ENCODE measurements at places on chromosomes 6 and 20. TPM values are rescaled to one million over a fixed set of nuclear protein-coding genes. Genes with fewer than 3 reads are reported as not detected.

The PRSS16 gene
- total RNA-seq, result not detected

The ELOVL4 gene
- total RNA-seq, result 1.4 TPM

The RAD21L1 gene
- total RNA-seq, result not detected

The CD24 gene
- total RNA-seq, result 2.3 TPM

The PRRT1 gene
- total RNA-seq, result not detected

The GPR31 gene
- total RNA-seq, result not detected

The ARMC12 gene
- total RNA-seq, result not detected

The MOG gene
- not detected for total RNA-seq

The CRISP3 gene
- not detected for total RNA-seq

The NDUFAF5 gene
- 14.7 TPM for total RNA-seq

The ANGPT4 gene
- total RNA-seq, result not detected

The EPM2A gene
- 7.6 TPM for total RNA-seq

The PSMA7 gene
- total RNA-seq, result 351 TPM

The GLP1R gene
- not detected for total RNA-seq

The RIPOR3 gene
- not detected for total RNA-seq

The TAGAP gene
- not detected for total RNA-seq

The CNR1 gene
- 1.3 TPM for total RNA-seq

The PGC gene
- not detected for total RNA-seq

The KCNQ2 gene
- not detected for total RNA-seq

The EDN1 gene
- total RNA-seq, result 379 TPM

The SLC22A7 gene
- not detected for total RNA-seq

The WFDC2 gene
- not detected for total RNA-seq

The CDH22 gene
- total RNA-seq, result not detected

The CST5 gene
- not detected for total RNA-seq

The C20orf141 gene
- not detected for total RNA-seq

The TRIM31 gene
- total RNA-seq, result not detected

The SPDEF gene
- not detected for total RNA-seq

The SYNGAP1 gene
- 5.3 TPM for total RNA-seq

The PTCRA gene
- not detected for total RNA-seq

The C6orf47 gene
- total RNA-seq, result 21.4 TPM

The MICB gene
- 24.3 TPM for total RNA-seq

The CENPB gene
- 94.7 TPM for total RNA-seq

The CHD6 gene
- 33.3 TPM for total RNA-seq

The FABP7 gene
- not detected for total RNA-seq

The SOX18 gene
- 52.4 TPM for total RNA-seq

The RBPJL gene
- not detected for total RNA-seq

The NUP153 gene
- 50.3 TPM for total RNA-seq

The HLA-DRB1 gene
- 0.10 TPM for total RNA-seq

The ULBP1 gene
- total RNA-seq, result 0.65 TPM

The OVOL2 gene
- total RNA-seq, result not detected

The PXDC1 gene
- total RNA-seq, result 96.6 TPM

The TMEM181 gene
- total RNA-seq, result 47.2 TPM

The FAM162B gene
- 0.33 TPM for total RNA-seq

The RBBP8NL gene
- not detected for total RNA-seq

The SLC17A9 gene
- total RNA-seq, result 17.7 TPM

The VPS52 gene
- 46.1 TPM for total RNA-seq

The SNX21 gene
- total RNA-seq, result 23.7 TPM

The SIRPD gene
- total RNA-seq, result not detected

The LHFPL5 gene
- total RNA-seq, result not detected

The KIF13A gene
- 57.2 TPM for total RNA-seq

The PARD6B gene
- 0.57 TPM for total RNA-seq
